Right lobe of liver (tissue), 6 donors: ENCODE measurements at places on chromosomes 12 and 14. TPM values are rescaled to one million over a fixed set of nuclear protein-coding genes. Genes with fewer than 3 reads are reported as not detected.
A peak's percentile ranks its signal among the peaks of the same experiment; 100 is the strongest.

DNA sequence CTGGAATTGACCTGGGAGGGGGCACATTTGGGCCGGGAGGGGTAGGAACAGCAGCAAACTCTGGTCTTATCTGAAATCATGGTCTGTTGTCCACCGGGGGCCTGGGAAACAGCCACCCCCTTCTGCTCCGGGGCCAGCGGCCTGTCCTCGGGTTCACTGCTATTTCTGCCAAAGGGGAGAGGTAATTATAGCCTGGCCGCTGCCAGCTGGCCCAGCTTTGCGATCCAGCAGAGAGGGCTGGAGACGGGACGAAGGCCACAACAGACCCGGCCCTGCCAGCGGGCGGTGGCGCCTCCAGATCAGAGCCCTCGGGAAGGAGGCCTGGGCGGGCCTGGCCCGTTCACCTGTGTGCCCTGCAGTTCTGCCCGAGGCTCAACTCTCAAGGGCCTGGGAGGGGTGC lies at the start of gene C14orf180:
Gene C14orf180, plus strand, starts transcription at position 258 of the 400 bp plus-strand sequence. CDS start 6,667 bp downstream, outside the sequence.
- no peaks in the 10 kb centered on the region for H3K27me3 ChIP-seq
- H3K4me1 ChIP-seq: peaks cover 27% of the 10 kb centered on the region
- peak; percentile 85 for DNase-seq
- H3K4me3 ChIP-seq: no peak within 1 kb of the TSS

GRCh38 chr14:86310611-86311010 lies 780.7 kb downstream of the FLRT2 start:
- H3K36me3 ChIP-seq: no peaks in the 10 kb centered on the region
- DNase-seq: no peak
- no peaks in the 10 kb centered on the region for H3K27me3 ChIP-seq
- no peak overlapping the region for H3K4me3 ChIP-seq
- H3K4me1 ChIP-seq: no peaks in the 10 kb centered on the region

GRCh38 chr14:93520053-93520607 lies 89.4 kb downstream of the UNC79 start:
- DNase-seq: no peak
- H3K36me3 ChIP-seq: no peaks in the 10 kb centered on the region
- H3K27me3 ChIP-seq: no peaks in the 10 kb centered on the region
- H3K27ac ChIP-seq: no peak overlapping the region

DNA sequence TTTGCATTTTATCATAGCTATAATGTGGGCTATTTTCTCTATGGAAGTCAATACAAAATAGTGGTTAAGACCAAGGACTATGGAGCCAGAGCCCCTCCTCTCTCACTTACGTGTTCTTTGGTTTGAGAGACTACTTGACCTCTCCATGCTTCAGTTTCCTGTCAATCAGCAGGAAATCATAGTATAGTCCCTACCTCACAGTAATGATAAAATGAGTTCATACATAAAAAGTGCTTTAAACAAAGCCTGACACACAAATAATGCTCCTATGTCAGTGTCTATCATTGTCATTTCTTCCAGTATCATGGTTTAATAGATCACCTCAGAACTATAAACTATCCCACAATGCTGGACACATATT lies 90.4 kb downstream of the MED13L start:
- peaks cover 18% of the 10 kb centered on the region for H3K4me1 ChIP-seq
- no peaks in the 10 kb centered on the region for H3K36me3 ChIP-seq
- H3K27me3 ChIP-seq: no peaks in the 10 kb centered on the region

DNA sequence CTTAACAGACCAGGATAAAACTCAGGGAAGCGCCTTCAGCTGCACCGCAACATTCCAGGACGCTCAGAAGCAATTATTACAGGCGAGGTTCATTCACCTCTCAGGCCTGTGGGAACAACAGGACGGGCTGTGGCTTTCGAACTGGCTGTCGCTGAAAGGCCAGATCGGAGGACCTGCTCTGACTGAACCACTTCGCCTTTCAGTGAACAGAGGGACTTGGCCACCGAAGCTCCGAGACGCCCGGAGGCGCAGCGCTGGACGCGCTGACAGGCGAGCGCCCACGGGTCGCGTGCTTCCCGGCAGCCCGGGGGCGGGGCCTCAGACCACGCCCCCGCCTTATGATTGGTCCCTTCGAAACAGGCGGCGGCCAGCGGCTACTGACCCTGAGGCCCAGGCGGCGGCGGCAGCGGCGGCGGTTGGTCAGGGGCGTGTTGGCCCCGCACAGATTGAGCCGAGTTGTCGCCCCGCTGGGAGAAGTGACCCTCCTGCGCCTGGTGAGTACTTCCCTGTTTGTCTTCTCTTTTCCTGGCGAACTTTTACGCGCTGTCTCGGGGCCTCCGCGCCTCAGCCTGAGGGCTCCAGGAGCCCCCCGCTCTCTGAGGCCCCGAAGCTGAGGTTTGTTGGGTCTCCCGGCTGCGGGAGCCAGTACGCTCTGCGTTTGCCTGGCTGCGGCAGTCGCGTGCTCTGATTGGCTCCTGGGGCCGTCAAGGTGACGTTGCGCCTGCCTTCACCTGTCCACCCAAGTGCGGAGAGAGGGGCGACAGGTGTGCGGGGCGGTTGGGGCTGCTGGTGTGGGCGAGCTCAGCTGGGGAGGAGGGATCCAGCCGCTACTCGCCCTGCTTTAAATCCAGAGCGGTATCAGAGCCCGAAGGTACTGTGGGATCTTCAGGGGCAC lies at the start of gene GAS2L3:
Gene GAS2L3, plus strand, starts transcription at position 393 of the 895 bp plus-strand sequence. CDS start 21,221 bp downstream, outside the sequence.
- no peaks in the 10 kb centered on the region for H3K4me1 ChIP-seq
- peak; percentile 95 for DNase-seq
- no peaks in the 10 kb centered on the region for H3K36me3 ChIP-seq
- H3K27ac ChIP-seq: peak within 1 kb of the TSS; percentile 81

GRCh38 chr14:49187799-49188198 lies 398.4 kb downstream of the RPS29 start:
- DNase-seq: no peak
- no peaks in the 10 kb centered on the region for H3K36me3 ChIP-seq
- H3K27me3 ChIP-seq: no peaks in the 10 kb centered on the region
- H3K4me3 ChIP-seq: no peak overlapping the region

DNA sequence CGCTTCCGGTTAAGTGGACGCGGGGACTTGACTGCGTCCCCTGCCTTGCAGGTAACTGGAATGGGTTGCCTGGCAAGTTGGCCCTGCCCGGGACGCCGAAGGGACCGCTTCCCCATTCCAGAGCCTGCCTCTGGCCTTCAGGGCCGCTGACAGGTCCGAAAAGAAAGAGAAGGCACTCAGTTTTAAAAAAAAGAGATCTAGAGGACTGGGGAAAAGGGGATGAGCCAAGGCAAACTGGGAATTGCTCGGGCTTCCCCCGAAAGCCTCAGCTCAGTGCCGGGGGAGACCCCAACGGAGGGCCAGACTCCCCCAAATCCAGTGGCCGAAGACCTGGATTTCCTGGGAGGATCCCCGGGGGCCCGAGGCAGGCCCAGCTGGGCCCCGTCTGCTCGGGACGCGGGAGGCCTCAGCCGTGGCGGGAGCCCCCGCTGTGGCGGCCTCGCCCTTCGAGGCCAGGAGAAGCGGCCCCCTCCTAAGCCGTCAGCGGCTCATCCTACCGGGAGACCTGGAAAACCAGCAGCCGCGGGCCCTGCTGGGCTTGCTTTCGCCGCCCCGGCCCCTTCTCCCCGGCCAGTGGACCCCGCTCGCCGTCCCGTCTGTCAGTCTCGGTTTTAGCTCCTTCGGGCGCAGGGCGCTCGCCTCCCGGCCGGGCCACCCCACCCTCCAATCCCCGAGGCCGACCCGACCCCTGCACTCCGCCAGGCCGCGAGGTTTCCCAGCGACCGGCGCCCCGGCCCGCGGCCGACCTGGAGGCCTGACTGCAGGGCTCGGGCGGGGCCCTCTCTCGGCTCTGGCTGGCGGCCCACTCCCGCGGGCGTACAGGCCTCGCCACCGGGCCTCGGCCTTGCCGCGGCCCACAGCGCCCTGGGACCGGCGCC lies 12.5 kb downstream of the OTX2 start:
- H3K36me3 ChIP-seq: no peaks in the 10 kb centered on the region
- no peak overlapping the region for H3K27ac ChIP-seq

- peaks cover 10% of the 10 kb centered on the region for H3K4me1 ChIP-seq
- no peaks in the 10 kb centered on the region for H3K36me3 ChIP-seq
- H3K4me3 ChIP-seq: peak overlapping the region; percentile 52
- peak overlapping the region; percentile 91 for H3K27ac ChIP-seq
- DNase-seq: no peak
- no peaks in the 10 kb centered on the region for H3K27me3 ChIP-seq
Observed at GRCh38 chr12:52050116-52050757, 1.0 kb upstream of the NR4A1 start.

DNA sequence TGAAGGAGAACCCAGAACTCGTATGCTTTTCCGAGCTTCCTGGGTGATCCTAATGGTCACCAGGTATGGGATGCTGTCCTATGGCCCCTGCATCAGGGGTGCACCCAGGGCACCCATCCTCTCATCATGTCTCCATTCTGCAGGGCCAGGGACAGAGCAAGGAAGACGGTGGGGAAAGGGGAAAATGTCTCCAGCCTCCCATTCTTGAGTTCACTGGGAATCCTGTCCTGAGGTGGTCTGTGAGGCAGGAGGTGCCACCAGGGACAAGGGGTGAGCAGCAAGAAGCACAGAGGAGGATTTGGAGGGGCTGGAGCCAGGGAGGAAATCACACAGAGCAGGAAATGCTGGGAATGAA lies 14.9 kb upstream of the SLC6A12 start:
- no peaks in the 10 kb centered on the region for H3K4me1 ChIP-seq
- no peak overlapping the region for H3K4me3 ChIP-seq
- no peak for DNase-seq

- H3K27me3 ChIP-seq: no peaks in the 10 kb centered on the region
- H3K36me3 ChIP-seq: no peaks in the 10 kb centered on the region
- H3K4me3 ChIP-seq: no peak overlapping the region
- H3K4me1 ChIP-seq: no peaks in the 10 kb centered on the region
Observed at GRCh38 chr12:62817556-62818271, 117.2 kb downstream of the PPM1H start.

GRCh38 chr12:7075518-7075917 lies 15.0 kb downstream of the C1S start:
- H3K27ac ChIP-seq: no peak overlapping the region
- H3K4me1 ChIP-seq: peaks cover 8% of the 10 kb centered on the region
- H3K27me3 ChIP-seq: no peaks in the 10 kb centered on the region
- DNase-seq: no peak

GRCh38 chr14:101101456-101102056 lies 198.0 kb upstream of the RTL1 start:
- no peaks in the 10 kb centered on the region for H3K27me3 ChIP-seq
- no peaks in the 10 kb centered on the region for H3K4me1 ChIP-seq
- no peaks in the 10 kb centered on the region for H3K36me3 ChIP-seq
- no peak overlapping the region for H3K4me3 ChIP-seq
- H3K27ac ChIP-seq: no peak overlapping the region

GRCh38 chr12:25581067-25581466 lies 28.0 kb upstream of the LMNTD1 start:
- no peak for DNase-seq
- H3K36me3 ChIP-seq: no peaks in the 10 kb centered on the region
- no peak overlapping the region for H3K27ac ChIP-seq
- H3K4me1 ChIP-seq: peaks cover 14% of the 10 kb centered on the region

GRCh38 chr14:102985665-102986064 lies 63.2 kb downstream of the AMN start:
- H3K27ac ChIP-seq: no peak overlapping the region
- H3K36me3 ChIP-seq: peaks cover 12% of the 10 kb centered on the region
- no peak overlapping the region for H3K4me3 ChIP-seq
- H3K4me1 ChIP-seq: no peaks in the 10 kb centered on the region

GRCh38 chr12:96194971-96195844 lies 1.0 kb downstream of the ELK3 start:
- peak overlapping the region; percentile 61 for H3K4me3 ChIP-seq
- DNase-seq: no peak
- H3K4me1 ChIP-seq: no peaks in the 10 kb centered on the region
- H3K27ac ChIP-seq: peak overlapping the region; percentile 66
- no peaks in the 10 kb centered on the region for H3K36me3 ChIP-seq

- H3K4me3 ChIP-seq: no peak overlapping the region
- peaks cover 11% of the 10 kb centered on the region for H3K4me1 ChIP-seq
- H3K27me3 ChIP-seq: no peaks in the 10 kb centered on the region
- H3K36me3 ChIP-seq: no peaks in the 10 kb centered on the region
- no peak for DNase-seq
Observed at GRCh38 chr12:69821032-69821455, 4.0 kb upstream of the MYRFL start.

DNA sequence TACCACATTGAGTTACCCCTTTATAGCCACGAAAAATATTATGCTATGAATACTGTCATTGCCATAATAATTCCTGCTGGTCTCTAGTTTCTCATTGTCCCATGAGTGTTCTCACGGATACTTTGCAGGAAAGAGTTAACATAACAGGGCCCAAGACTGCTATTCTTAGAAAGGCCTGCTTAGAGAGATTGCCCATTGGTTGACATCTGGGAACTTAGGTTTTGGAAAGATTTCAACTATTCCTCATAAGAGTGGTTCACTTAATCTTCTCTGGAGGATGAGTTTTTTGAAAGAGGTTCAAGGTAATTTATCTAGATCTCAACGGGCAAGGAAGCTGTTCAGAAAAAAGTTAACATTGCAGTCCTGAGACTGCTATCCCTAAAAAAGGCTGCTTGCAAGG lies 18.4 kb upstream of the PRPF39 start:
- H3K4me3 ChIP-seq: no peak overlapping the region
- H3K27ac ChIP-seq: no peak overlapping the region
- no peaks in the 10 kb centered on the region for H3K4me1 ChIP-seq
- H3K27me3 ChIP-seq: no peaks in the 10 kb centered on the region
- no peak for DNase-seq

DNA sequence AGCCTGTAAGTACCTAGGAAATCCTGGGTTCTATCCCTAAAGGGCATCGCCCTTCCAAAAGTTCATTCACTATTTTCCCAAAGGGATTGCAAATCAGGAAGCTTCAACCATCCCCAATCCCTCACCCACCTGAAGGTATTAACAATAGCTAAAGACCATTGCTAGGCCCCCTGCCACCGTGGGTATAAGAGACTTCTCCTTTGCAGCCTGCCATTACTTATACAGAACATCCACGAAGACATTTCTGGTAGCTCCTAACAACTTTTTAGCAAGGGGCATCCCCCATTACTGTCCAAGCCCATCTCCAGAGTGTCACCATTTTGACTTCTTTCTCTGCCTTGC lies 384 bp upstream of the SMUG1 start:
- peak overlapping the region; percentile 88 for H3K4me3 ChIP-seq
- H3K27me3 ChIP-seq: no peaks in the 10 kb centered on the region
- DNase-seq: no peak
- no peaks in the 10 kb centered on the region for H3K36me3 ChIP-seq

GRCh38 chr12:121793440-121793837 lies at the start of gene RHOF:
RHOF (minus strand) TSS chr12:121793688; CDS start chr12:121793633, 55 bp downstream.
- H3K27me3 ChIP-seq: no peaks in the 10 kb centered on the region

GRCh38 chr14:57389646-57390036 lies 745 bp upstream of the NAA30 start:
- H3K27ac ChIP-seq: peak overlapping the region; percentile 83
- H3K27me3 ChIP-seq: no peaks in the 10 kb centered on the region
- no peaks in the 10 kb centered on the region for H3K36me3 ChIP-seq
- peaks cover 22% of the 10 kb centered on the region for H3K4me1 ChIP-seq
- DNase-seq: no peak

- no peak overlapping the region for H3K27ac ChIP-seq
- H3K4me3 ChIP-seq: no peak overlapping the region
- no peak for DNase-seq
Observed at GRCh38 chr12:50017641-50018040, 7.7 kb downstream of the RACGAP1 start.

GRCh38 chr12:125069616-125070015 lies 4.4 kb downstream of the AACS start:
- H3K4me3 ChIP-seq: no peak overlapping the region
- H3K4me1 ChIP-seq: no peaks in the 10 kb centered on the region
- no peak for DNase-seq

The PLEKHG7 gene
- 0.23 TPM for total RNA-seq

The PRICKLE1 gene
- 1.2 TPM for total RNA-seq

The NANOG gene
- not detected for total RNA-seq

The VWF gene
- 5.7 TPM for total RNA-seq

The STAT2 gene
- 182 TPM for total RNA-seq

The CDCA3 gene
- 1.5 TPM for total RNA-seq

The PLXNC1 gene
- total RNA-seq: 1.7 TPM

The MDM2 gene
- total RNA-seq: 68.1 TPM

The DIO3 gene
- not detected for total RNA-seq
